ENCODE measurements at places on chromosomes 2 and 18.

- DNase-seq: no peak
Observed at GRCh38 chr2:198890490-198890889, 567.2 kb downstream of the SATB2 start.

DNA sequence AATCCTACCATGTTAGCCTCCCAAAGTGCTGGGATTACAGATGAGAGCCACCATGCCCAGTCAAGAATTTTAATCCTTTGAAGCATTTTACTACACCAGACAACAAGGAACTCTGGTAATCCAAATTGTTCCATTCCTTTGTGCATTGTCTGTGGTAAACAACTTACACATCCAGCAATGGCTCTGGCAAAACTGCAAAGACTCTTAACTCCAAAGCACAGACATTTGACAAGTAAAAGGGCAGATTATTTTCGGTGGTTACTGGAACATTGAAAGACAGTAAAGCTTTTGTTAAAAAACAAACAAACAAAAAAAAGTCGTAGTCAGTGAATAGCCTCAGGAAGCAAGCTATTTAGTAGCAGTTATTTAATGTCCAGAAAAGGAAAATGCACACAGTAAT, 33.2 kb upstream of the RMND5A start:
- no peak for DNase-seq

DNA sequence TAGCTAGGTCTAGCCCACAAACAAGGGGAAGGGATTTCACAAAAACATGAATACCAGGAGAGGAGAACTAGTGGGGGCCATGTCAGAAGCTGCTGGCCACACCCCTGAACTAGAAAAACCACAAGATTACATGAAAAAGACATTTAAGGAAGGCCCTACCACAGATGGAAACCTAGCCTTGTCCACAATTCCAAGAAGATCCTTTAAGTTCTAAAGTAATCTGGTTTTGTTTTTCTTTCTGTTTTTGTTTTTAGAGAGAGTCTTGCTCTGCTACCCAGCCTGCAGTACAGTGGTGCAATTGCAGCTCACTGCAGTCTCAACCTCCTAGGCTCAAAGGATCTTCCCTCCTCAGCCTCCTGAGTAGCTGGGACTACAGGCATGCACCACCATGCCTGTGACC, 34.2 kb upstream of the CAB39 start:
- DNase-seq: no peak

- DNase-seq: no peak
Observed at GRCh38 chr18:13019301-13019700, 28.1 kb downstream of the CEP192 start.

- DNase-seq: no peak
Observed at GRCh38 chr18:58674863-58675472, 3.7 kb downstream of the MALT1 start.

- DNase-seq: no peak
Observed at GRCh38 chr2:23828256-23828980, 98.5 kb downstream of the ATAD2B start.

GRCh38 chr2:234178330-234179030, 128.0 kb downstream of the SPP2 start:
- no peak for DNase-seq

- peak; percentile 13 for DNase-seq
Observed at GRCh38 chr18:76619261-76619620, 124.2 kb upstream of the ZNF516 start.

GRCh38 chr2:80969900-80970299, 665.3 kb upstream of the LRRTM1 start:
- DNase-seq: no peak

GRCh38 chr18:45121146-45121545, 440.5 kb downstream of the SETBP1 start:
- DNase-seq: no peak

DNA sequence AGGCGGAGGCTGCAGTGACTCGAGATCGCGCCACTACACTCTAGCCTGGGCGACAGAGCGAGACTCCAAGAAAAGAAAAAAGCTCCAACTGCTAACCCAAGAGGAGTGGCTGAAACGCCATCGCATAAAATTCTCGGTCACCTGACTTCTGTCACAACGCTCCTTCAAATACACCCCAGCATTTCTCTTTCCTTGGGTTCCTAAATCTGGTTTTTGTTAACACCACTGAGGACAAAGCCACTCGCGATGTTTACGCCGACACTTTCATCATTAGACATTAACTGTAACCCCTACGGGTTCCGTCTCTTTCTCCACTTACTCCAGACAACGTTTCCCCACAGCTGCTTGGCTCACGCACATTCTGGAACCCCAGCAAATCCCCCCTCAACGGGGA, 679 bp downstream of the CLK1 start:
- DNase-seq: no peak

- DNase-seq: no peak
Observed at GRCh38 chr2:30026091-30027055, 105.0 kb upstream of the ALK start.

DNA sequence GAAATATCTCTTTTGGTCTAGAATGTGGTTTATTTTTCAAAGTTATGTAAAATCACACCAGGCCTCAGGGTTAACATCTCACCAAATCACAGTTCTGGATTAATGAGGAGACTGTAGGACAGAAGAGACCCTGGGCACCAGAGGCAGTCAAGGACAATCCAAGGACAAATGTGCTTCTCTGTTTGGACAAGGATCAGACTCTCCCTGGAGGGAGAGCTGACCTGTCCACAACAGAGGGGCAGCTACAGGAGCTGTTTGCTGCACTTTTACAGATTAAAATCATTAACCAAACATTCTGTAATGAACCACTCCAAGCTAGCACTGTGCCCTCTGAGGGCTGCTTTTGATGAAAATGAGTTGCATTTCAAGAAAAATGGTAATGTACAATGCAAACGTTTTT, 690.6 kb upstream of the SLC8A1 start:
- no peak for DNase-seq

- no peak for DNase-seq
Observed at GRCh38 chr2:67459761-67460160, 62.6 kb downstream of the ETAA1 start.

DNA sequence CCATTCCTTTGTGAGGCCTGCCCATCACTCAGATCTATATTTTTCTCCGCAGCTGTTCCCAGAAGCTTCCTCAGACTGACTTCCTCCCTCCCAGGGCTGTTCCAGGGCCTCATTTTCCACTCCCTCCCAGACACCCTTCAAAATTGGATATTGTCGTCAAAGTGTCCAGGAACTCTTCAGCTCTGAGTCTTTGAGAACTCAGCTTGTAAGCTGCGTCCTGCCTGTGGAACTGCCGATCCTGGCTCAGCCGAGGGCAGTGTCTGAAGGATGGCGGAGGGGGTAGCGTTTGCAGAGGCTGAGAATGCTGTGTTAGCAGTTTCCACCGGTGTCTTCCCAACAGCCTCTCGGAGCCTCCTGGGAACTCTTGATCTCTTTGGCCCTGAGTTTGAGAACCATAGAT, 27.1 kb downstream of the NCK2 start:
- no peak for DNase-seq

GRCh38 chr2:39816428-39816827, 37.4 kb upstream of the THUMPD2 start:
- no peak for DNase-seq

DNA sequence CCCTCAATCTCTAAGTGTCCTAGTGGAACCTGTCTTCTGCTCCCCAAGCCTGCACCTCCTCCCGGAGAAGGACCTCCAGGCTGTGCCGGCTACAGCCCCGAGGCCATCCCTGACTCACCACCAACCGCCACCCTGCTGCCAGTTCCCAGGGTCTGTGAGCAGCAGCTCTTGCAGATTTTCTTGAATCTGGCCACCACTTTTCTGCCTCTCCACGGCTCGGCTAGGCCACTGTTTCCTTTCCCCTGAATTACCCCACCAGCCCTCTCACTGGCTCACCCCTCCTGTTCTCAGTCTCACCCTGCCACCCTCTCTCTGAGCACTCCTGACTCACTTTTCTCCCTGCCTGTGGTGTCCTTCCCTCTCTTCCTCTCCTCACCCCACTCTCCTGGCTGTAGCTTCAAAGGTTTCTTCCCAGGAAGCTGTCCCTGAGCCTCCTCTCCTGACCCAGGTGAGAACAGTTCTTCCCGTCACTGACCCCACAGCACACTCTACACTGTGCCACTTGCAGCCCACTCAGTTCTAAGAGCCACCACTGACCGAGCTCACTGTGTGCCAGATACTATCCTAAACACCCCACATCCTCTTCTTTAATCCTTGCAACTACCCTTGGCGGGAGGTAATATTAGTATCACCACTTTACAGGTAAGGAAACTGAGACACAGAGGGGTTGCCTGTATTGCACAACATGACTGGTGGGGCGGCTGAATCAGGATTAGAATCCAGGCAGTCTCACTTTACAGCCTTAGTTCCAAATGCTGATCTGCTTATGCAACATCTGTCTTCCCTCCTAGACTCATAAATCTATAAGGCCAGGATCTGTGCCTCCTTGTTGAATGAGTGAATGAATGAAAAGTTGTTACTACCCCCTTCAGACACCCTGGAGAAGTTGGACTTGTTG, 111.6 kb downstream of the SMAD7 start:
- DNase-seq: no peak

DNA sequence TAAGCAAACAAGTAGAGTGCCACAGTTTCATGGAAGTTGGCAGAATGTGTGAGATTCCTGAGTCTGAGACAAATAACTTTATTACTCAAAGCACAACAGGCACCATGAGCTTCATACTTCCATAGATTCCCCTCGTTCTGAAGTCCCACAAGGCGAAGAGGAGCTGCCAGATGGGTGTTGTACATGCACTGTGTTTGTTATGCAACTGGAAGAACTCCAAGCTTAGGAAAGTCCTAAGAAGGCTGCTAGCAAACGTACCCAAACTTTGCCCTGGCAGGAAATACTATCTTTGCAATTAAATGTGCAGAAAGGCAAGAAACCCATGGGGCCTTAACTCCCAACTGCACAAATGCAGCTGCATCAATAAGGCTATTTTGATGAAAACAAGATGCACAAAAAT, 1.6 kb upstream of the GCA start:
- no peak for DNase-seq

- DNase-seq: no peak
Observed at GRCh38 chr2:75703589-75704287, 7.0 kb downstream of the GCFC2 start.

DNA sequence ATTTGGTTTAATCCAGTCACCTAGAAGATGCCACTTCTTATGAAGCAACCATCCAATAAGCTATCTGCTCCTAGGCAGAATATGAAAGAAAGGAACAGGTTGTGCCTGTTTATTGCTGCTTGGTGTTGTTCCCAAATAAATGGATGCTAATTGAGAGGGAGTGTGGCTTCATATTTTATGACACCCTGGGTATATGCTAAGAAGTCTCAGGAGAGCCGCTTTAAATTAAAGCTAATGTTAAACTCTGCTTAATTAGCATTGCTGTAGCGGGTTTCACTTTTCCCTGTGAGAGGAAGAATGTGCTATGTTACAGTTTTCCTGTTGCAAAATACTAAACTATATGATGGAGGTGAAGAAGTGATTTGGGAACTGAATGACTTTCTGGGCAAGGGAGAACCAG, 48.7 kb upstream of the TANK start:
- DNase-seq: no peak

DNA sequence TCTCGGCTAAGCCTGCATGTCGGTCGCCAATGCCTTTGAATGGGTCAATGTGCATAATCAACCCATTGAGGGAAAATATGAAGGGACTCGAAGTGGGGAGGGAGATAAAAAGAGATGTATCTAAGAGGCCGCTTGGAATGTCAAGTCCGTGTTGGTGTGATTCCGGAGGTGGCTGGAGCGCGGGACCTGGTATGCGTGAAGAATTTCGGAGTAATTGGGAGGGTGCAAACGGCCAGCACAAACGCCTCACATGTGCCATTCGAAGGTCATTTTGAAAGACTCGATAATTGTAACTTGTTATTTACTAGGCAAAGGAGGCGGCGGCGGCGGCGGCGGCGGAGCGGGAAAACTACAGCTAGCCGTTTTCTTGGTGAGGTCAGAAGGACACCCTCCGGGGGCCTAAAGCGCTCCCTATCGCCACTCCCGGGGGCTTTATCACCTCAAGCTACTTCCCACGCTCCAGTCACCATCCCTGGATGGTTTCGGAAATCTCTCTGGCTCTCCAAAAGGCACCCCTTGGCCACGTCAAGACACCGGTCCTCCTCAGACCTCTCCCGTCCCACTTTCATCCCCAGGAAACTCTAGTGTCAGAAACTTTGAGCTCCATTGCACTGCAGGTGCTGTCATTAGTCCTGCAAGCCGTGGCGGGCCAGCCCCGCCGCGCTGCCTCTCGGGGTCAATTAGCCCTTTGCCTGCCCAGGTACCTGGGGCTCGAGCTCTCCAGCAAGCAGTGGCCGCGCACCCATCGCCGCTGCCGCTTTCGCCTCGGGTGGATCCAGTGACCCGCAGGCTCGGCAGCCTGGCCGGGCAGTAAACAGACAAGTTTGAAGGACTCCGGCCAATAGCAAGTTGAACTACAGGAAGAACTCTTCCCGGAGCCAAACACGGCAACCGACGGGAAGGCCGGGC, 1.5 kb downstream of the ERBB4 start:
- no peak for DNase-seq

GRCh38 chr2:110113961-110114591, 1.5 kb downstream of the MALL start:
- DNase-seq: no peak

GRCh38 chr2:215811003-215811402, 202.3 kb downstream of the MREG start:
- DNase-seq: no peak

DNA sequence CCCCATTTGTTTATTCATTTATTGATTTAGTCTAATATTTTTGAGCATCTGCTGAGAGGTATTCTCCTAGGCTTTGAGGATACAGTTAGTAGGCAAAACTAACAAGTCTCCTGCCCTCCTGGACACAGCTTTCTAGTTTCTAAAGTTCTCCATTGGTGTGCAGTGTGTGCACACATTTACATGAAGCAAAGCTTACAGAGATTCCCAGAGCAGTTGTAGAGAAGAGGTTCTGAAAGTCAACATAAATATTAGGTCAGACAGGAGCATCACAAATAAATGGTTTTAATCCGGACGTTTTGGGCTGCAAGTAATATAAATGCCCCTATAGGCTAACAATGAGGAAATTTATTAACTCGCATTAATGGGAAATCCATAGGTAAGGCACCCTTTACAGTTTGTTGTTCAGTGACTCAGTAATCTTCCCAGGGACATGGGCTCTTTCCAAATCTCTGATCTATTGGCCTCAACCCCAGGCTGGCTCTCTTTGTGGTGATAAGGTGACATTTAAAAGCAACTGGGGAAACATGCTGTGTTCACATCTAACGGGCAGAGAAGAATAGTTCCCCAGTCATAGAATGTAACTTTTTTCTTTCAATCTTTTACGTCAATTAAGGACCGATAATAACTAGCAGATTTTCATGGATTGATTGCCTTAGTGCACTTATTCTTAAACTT, 407.2 kb downstream of the PTPRM start:
- DNase-seq: no peak

- DNase-seq: no peak
Observed at GRCh38 chr2:7403092-7403775, 486.0 kb downstream of the RNF144A start.

DNA sequence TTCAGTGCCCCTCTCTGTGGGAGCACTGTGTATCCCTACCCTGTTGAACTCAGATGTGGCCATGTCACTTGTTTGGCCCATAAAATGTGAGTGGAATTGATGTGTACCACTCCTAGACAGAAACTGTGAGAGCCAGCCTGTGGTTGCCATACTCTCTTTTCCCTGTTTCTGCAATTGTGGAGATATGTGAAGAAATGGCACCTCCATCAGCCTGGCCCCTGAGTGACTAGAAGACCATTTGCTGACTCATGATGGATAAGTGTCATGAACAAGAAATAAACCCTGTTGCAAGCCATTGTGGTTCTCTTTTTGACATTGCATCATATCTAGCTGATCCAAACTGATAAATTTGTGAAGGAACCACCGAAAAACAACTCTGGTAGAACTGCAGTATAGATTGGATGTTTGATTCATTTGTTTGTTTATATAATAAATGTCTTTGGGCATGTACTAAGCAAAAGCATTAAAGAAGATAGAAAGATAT, 214.5 kb upstream of the FBXO11 start:
- DNase-seq: no peak

Measured in NCI-H187 (cell line).